D721Med (cell line): ENCODE measurements at places on chromosomes 7 and 10.
A peak's percentile ranks its signal among the peaks of the same experiment; 100 is the strongest.

- no peak for DNase-seq
Observed at GRCh38 chr10:99983280-99983988, 26.3 kb downstream of the DNMBP start.

DNA sequence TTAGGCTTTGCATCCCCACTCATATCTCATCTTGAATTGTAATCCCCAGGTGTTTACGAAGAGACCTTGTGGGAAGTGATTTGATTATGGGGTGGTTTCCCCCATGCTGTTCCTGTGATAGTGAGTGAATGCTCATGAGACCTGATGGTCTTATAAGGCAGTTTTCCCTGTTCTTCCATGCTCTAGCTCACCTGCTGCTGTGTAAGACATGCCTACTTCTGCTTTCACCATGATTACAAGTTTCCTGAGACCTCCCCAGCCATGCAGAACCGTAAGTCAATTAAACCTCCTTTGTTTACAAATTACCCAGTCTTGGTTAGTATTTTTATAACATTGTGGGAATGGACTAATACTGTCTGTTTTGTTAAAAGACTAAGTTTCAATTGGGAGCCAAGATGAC lies 35.3 kb upstream of the ZNF92 start:
- no peak for DNase-seq

DNA sequence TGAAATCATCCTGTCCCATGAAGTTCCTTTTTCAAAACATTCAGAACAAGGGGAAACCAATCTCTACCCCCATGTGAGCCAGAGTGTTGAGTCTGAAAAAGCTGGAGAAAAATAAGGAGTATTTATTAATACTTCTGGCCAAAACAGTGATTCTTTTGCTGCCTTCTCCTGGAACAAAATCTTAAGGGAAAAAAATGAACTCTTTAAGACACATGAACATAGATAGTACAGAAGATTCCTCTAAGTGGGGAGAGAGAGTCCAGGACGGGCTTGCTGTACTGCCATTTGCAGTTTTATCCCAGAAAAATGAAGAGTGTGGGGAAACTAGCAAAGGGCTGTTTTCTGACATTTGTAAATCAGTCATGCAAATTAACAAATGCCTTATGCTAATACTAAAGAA lies 173.4 kb upstream of the CELF2 start:
- no peak for DNase-seq

DNA sequence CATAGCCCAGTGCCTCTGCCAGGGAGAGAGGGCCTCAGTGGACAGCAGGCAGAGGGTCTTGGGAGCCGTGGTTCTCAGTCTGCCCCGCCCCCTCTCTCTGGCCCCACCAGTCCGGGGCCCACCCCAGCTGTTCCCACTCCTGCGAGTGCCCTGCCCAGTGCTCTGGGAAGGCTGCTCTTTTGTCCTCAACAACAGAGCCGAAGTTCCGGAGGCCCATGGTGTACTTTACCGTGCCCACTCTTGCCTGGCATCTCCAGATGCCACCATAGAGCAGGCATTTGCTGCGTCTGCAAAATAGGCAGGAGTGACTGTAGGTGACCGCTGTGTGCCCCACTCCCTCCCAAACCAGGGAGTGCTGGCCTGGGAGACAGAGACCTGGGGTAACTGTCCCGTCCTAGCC lies 29.3 kb upstream of the PCBD1 start:
- no peak for DNase-seq

- no peak for DNase-seq
Observed at GRCh38 chr7:11410656-11411644, 421.0 kb downstream of the THSD7A start.

DNA sequence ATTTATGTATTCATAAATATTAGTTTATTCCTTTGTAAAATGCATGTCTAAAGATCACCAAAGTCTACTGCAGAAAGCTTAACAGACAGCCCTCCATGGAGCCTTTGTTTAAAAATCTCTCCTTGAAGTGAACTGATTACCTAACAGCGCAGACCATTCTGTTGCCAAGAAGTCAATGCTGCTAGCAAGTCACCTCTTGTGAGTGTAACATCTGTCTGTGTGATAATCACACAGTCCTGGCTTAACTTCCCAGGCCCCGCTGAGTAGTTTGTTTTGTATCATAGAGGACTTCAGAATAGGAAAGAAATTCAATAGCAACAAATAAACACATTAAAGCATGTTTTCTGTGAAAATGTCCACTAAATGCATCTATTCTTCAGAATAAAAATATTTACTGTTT lies 435.3 kb upstream of the IGFBP3 start:
- no peak for DNase-seq

- peak; percentile 52 for DNase-seq
Observed at GRCh38 chr10:97718659-97719142, 5.2 kb downstream of the MARVELD1 start.

GRCh38 chr7:47601119-47601880 lies 19.4 kb upstream of the TNS3 start:
- no peak for DNase-seq
